ENCODE measurements at places on chromosomes 2 and 18.

GRCh38 chr2:123895651-123896050 lies 129.4 kb upstream of the CNTNAP5 start:
- DNase-seq, result no peak

DNA sequence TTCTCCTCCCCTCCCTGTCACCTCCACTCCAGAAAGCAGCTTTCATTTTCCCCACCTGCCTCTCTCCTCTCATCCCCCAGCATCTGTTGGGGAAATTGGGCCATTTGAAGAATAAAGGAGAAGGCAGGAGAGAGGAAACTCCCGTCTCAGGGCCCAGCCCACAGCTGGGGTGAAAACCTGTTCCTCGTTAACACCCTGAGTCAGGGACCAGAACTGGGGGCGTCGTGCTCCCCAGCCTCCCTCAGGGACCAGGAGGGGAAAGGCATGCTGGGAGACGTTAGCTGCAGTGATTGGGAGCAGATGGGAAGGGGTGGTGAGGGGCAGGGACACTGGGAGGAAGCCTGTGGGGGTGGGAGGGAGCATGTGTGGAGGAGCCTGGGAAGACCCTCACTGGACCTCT lies 251.3 kb downstream of the DYSF start:
- DNase-seq, result no peak

GRCh38 chr2:119234021-119235019 lies 10.7 kb downstream of the STEAP3 start:
- DNase-seq, result no peak

- no peak for DNase-seq
Observed at GRCh38 chr18:78518805-78519204, 460.8 kb upstream of the SALL3 start.

- no peak for DNase-seq
Observed at GRCh38 chr2:136214307-136215200, 96.6 kb upstream of the CXCR4 start.

DNA sequence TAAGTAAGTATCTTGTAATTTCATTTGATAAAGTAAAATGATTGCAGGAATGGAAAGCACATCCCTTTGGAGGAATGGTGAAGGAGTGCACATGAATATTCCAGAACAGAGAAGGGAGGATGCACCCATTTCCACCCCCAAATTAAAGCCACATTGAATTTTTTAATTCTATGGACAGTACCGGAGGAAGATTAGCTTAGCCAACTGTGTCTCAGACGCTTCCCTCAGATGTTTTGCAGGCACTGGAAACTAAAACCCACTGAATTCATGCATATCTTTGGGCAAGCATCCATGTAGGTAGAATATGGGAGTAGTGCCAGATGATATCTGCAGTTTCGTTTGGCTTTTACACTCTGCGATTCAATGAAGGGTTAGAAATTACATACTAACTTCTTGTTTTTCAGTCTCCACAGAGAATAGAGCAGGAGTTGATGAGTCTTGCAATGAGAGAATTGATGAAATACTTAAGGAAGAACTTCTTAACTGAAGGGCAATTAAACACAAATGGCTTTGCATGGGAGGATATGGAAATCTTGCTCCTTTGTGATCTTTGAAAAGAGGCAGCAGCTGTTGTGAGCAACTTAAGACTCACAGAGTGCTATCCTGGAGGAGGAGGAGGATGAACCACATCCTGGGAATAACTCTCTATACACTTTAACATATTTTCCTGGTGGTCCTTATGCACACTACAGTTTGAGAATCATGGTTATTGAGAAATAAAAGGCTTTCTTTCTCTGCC lies 71.7 kb upstream of the MYO3B start:
- no peak for DNase-seq

DNA sequence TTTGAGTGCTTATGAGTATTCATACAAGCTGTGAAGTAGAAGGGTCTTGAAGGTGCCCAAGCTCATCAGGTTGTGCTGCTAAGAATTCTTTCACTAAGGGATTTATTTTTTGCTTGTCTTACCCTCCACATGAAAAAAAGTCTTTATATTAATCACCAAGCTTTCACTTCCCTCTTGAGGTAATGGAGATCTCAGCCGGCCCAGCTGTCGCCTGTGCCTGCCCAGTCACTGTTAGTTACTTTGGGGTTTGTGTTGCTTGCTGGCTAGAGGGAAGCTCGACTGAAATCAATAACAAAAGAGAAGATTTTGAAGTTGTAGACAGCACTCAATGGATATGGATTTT lies 21.9 kb downstream of the MC2R start:
- no peak for DNase-seq

DNA sequence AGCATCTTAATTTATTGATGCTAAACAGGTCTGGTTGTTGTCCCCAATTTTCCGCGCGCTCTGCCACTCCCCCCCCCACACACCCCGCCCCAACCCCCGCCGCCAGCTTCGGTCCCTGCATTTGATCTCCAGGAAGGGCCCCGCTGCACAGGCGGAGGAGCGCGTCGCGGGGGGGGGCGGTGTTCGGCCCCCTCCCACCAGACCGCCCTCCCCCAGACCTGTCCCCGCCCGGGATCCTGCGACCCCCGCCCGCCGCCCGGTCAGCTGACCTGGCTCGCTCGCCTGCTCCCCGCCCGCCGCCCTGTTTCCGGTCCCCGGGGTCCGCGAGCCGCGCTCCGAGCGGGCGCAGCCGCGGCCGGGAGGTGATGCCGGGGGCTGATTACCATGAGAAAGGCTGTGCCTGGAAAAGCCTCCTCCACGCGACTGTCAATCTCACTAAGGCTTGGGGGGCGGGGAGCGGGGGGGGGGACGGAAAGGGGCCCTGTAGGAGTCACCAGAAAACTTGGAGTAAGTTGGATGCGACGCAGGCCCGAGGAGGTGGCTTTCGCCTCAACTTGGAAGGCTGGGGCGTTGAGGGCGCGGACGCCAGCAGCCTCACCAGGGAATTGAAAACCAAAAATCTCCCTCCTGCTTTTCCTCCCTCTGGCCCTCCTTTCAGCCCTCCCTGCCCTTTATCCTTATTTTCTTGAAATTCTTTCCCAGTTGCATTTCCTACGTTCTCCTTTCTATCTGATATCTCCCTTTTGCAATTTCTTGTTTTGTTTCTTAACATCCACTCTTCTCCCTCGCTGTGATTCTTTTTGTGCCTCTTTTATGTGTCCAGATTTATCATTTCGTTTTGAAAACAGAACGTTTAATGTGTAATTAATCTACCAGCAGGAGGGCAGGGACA lies 4.4 kb upstream of the ZEB2 start:
- DNase-seq, result no peak

- no peak for DNase-seq
Observed at GRCh38 chr2:163185160-163185559, 346.6 kb upstream of the KCNH7 start.

DNA sequence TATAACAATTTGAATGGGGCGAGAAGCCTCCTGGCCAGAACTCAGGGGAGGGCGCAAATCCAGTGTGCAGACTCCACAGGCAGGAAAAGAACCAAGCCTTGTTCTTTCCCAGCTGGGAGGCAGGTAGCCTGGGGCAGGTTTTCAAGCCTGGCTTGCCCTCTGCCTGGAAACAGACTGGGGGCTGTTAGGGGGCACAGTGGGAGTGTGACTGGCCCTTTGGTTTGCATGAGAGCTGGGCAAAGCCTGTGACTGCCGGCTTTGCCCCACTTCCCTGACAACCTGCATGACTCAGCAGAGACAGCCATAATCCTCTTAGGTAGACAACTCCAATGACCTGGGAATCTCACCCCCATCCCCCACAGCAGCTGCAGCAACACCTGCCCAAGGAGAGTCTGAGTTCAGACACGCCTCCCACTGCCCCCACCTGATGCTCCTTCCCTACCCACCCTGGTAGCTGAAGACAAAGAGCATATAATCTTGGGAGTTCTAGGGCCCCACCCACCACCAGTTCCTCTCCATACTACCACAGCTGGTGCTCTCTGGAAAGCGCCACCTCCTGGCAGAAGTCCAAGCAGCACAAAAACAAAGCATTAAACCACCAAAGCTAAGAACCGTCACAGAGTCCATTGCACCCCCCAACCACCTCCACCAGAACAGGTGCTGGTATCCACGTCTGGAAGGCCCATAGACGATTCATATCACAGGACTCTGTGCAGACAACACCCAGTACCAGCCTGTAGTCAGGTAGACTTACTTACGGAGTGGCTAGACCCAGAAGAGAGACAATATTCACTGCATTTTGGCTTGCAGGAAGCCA lies 402.5 kb downstream of the STK39 start:
- no peak for DNase-seq

GRCh38 chr18:65422544-65423136 lies 328.2 kb upstream of the CDH7 start:
- no peak for DNase-seq

GRCh38 chr2:78351208-78351607 lies 674.3 kb upstream of the REG3G start:
- DNase-seq, result no peak

DNA sequence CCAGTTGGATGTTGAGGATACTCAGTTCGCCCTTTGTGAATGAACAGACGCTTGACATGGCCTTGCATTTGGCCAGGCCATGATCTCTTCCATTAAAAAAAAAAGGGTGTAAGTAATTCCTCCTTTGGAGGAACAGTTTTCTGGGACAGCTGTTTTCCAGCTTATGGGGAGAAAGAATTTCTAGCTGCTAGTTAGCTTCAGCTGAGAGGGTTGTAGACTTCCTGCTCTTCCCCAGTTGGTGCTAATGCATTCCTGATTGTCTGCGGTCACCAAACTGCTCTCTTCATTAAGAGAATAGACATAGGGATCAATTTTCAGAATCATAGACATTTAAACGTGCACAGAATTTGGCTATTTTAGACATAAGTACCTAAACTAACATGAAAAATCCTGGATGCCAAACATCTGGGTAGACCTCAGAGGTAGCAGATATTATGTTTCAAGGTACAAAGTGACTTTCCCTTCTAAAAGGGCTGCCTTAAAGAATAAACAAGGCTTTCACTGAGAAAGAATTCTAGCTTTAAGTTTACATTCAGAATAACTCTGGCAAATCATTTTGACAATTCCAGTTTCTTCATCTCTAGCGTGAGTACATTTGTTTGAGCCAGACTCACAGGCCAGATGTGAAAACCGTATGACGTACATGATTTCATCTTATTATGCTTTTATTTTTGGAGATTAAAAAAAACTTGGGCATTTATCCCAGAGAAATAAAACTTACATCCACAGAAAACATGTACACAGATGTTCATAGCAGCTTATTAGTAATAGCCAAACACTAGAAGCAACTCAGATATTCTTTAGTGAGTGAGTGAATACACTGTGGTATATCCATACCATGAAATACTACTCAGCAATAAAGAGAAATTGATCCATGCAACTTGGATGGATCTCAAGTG lies 71.2 kb downstream of the MAIP1 start:
- no peak for DNase-seq

DNA sequence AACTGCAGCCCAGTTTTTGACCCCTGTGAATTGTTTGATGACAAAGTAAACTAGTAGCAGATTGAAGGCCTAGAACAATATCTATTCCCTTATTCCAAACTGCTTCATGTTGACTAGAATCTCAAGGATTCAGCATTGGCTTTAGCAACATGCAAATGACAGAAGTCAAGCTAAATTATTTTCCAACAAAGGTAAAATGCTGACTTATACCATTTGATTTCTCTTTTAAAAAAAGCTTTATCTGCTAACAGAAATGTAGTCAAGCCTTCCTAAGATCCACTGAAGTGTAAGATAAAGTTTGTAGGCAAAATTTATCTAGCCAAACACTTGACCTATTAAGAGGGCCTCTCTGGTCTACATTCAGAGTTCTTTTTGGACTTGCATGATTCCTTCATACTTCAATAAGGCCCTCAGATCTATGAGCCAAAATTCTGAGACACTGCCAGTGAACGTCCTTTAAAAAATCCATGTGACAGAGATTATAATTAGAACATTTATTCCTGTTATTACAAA lies 9.5 kb upstream of the CYBRD1 start:
- DNase-seq, result no peak

GRCh38 chr2:40043191-40043590 lies 264.1 kb upstream of the THUMPD2 start:
- DNase-seq, result no peak

DNA sequence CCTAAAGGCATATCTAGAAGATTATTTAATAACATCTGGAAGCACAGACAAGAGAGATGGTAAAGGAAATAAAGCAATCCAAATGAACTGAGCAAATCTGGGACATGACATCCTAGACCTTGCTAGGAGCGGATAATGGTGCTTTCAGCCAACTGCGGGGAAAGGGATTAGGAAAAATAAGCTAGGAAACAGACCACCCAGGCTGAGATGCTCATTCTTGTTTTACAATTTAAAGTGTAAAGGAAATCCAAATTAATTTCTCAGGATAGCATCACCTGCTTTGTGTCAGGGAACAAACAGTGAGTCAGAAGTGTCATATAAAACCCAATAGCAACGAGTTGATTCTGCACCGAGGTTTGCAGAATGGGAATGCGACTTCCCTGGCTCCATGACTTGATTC lies 112.5 kb upstream of the CXCR4 start:
- no peak for DNase-seq

DNA sequence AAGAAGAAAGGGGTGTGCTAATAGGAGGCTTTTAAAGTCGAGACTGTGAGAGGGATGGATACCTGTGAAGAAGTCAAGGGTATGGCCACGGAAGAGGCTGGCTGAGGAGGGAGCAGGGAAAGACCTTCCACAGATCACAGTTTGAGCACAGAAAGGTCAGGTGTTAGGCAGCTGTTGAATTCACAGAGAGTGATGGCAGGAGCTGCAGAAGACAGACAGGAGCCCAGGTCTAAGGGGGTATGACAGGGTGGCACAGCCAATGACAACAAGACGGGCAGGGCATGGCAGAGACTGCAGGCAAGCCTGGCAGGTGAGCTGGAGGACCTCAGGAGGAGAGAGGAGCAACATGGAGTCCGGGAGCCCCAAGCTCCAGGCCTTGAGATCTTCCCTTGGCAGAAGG lies 163.1 kb downstream of the LAMA1 start:
- DNase-seq, result no peak

GRCh38 chr2:85647823-85648526 lies 20.0 kb downstream of the SFTPB start:
- DNase-seq, result no peak

GRCh38 chr2:138294451-138294850 lies 207.1 kb upstream of the SPOPL start:
- DNase-seq, result no peak

DNA sequence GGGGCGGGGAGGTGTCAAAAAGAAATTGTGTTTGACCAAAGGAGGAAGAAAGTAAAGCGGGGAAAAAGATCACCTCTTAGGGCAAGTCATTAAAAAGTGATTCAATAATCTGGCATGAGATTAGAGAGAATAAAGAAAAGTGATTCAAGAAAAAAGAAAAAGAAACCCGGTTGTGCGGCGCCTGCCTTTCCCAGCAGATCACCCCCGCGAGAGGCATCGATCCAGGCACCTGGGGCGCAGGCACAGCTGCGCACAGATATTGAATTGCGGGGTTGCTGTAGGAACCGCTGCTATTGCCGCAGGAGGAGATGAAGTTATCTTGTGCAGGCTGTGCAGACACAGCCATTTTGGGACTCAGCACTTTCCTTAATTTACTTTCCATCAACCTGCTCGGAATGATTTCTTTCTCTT lies 71.2 kb downstream of the PLB1 start:
- no peak for DNase-seq

DNA sequence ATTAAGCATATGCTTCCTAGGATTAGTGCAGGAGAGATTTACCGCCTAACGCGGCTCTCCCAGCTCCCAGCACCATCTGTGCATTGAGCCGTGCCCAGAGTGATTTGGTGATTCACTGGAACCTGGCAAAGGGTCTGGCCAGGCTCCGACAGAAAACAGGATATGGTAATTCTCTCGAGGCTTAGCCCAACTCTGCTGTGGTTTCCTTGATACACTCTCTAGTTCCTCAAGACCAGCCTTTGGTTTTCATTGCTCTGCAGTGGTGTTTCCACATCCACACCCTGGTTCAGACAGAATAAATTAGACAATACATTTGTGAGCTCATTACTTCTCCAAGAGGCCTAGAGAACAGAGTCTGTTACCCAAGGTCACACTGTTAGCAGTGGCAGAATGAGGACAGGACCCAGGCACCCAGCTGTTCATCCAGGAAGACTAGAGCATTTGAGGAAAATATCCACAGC lies 23.0 kb upstream of the SMAD2 start:
- no peak for DNase-seq

Data from activated T-cell treated with anti-CD3 and anti-CD28 coated beads for 4 hours (primary cell).